Renal pelvis (tissue), 12 donors: ENCODE measurements at places on chromosomes 13 and 19.

DNA sequence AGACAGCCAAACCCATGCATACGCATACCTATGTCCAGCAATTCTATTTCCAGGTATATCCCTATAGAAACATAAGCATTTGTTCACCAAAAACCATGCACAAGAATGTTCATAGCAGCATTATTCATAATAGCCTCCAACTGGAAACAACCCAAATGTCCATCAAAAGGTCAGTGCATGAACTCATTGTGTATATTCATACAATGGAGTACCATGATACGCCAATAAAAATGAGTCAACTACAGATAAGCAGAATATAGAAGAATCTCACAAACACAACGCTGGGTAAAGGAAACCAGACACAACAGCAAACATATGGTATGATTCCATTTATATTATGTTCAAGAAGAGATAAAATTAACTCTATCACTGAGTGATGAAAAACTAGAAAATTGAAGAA, 23.8 kb downstream of the DEDD2 start:
- no peak for DNase-seq

- no peak for DNase-seq
These were observed 10.3 kb upstream of the C5AR2 start for GRCh38 chr19:47321630-47322029.

DNA sequence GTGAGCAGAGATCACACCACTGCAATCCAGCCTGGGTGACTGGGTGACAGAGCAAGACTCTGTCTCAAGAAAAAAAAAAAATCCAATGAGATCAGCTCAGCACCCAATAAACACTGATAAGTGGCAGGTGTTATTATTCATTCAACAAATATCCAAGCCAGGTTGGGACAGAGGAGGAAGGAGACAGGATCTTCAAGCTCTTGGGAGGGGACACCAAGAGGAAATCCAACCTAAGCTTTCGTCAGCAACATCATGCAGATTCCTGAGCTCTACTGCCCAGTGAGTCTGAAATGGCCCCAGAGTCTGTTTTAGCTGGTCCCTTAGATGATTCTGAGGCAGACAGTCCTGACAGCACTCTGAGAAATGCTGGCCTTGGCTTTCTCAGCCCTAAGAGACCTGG, 7.7 kb downstream of the RFX1 start:
- no peak for DNase-seq

GRCh38 chr13:112967686-112968379, 1.2 kb upstream of the MCF2L start:
- DNase-seq = no peak

GRCh38 chr13:40508127-40508526, 158.3 kb downstream of the FOXO1 start:
- DNase-seq = peak; percentile 24

DNA sequence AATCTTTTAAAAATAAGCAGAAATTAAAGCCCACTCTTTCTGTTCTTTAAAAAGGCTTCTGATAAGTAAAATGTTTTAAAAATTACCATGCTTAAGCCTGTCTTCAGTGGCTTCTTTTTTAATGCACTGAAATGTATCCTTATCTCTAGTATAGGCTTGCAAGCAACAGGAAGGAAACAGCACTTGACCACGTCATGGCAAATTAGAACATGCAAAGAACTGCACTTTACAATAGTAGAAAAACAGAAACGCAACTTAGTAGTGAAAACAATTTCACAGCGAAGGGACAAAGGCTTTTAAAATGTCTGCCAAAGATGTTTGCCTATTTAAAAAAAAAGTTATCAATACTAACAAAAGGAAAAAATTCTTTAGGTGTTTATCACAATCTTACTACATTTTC, 36.3 kb downstream of the ELF1 start:
- DNase-seq = peak; percentile 43

- DNase-seq = no peak
These were observed 1590.1 kb upstream of the PRR20A start for GRCh38 chr13:55550624-55551023.

GRCh38 chr19:53357821-53358581, 7.5 kb upstream of the ZNF525 start:
- DNase-seq = no peak

DNA sequence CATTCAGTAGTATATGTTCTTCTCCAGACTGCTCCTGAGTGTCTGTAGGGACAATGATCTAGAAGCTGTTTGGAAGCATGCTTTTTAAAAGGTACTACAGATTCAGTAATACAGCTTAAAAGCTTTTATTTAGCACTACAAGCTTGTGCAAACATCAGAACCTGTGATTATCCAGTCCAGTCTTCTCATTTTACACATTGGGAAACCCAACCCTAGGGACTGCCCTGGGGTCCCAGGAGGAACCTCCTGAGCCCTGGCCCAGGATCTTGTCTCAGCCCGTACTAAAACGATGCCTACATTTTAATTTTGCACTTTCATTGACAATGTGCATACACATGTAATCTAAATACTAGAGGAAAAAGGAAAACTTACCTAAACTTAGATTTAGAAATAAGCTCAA, 12.5 kb downstream of the DOCK9 start:
- DNase-seq = no peak

DNA sequence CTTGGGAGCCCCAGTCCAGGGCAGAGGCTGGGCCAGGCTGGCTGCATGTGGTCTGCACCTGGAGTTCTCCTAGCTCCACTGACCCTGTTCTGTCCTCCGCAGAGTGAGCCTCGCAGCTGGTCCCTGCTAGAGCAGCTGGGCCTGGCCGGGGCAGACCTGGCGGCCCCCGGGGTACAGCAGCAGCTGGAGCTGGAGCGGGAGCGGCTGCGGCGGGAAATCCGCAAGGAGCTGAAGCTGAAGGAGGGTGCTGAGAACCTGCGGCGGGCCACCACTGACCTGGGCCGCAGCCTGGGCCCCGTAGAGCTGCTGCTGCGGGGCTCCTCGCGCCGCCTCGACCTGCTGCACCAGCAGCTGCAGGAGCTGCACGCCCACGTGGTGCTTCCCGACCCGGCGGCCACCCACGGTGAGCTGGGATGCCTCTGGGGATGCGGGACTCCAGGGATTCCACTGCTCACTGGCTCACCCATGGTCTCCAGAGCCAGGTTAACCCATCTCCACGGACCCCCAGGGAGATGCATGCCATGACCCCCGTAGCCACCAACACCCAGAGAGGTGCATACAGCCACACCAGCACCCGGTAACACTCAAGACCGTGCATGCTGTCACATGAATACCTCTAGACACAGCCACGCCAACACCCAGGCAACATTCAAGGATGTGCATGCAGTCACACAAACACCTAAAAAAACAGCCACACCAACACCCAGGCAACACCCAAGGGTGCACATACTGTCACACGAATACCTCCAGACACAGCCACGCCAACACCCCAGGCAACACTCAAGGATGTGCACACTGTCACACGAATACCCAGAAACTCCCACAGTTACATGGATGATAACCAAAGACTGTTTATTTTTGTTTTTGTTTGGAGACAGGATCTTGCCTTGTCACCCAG, 8.2 kb downstream of the PKN1 start:
- no peak for DNase-seq

- no peak for DNase-seq
These were observed 8.7 kb downstream of the FCAR start for GRCh38 chr19:54882758-54883157.

- DNase-seq = no peak
These were observed 216.5 kb downstream of the PCCA start for GRCh38 chr13:100305398-100305797.

- DNase-seq = no peak
These were observed 40.0 kb downstream of the COL4A1 start for GRCh38 chr13:110266983-110267382.

DNA sequence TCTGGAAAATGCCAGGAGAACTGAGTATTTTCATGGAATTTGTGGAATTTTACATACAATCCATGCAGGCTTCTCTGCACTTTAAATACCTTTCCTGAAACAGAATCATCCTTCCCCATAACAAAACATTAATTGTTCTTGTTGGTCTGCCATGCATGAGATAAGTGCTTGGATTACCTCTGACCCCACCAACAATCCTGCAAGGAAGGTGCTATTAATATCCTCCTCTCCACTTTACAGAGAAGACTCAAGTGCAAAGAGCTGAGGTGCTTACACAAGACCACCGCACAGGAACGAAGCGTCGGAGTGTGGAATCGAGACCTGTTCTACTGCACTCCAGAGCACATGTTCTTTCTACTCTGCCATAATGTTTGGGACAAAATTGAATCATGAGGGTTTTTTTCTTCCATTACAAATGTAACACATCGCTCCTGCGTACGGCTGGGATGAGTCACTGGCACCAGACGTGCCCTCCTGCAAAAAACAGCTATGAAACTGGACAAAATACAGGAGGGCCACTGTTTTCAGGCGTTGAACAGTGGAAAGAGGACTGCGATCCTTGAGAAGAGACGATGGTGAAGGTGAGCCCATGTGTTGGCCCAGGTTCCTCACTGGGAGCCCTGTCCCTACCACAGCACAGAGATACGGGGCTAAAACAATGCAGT, 12.9 kb upstream of the LRRC4B start:
- DNase-seq = peak; percentile 38

DNA sequence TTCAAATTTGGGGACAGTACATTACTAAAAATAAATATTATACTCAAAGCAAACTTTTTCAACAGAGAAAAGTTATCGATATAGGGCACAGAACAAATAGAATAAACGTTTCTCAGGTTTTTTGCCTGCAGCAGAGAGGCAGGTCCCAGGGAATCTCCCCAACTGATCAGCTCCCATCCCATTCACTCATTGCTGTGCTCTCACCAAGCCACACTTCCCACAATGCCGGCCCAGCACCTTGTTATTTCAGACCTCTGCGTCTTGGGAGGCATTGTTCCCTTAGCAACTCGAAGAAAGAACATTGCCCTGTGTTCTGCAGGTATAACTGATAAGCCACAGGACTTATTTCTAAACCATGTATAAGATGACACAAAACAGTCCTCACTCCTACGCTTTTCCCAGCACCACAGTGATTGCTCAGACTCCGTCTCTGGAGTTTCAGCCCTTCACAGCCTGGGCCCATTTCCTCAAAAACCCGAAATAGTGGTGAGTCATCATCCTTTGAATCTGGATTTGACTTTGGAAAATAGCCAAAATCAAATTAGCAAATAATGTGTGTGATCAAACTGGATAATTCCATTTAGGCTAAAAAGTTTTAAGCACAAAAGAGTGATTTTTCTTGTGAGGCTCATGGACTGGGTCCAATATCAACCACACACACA, 100.4 kb downstream of the DCLK1 start:
- DNase-seq = no peak

- no peak for DNase-seq
These were observed 342.3 kb downstream of the GPC5 start for GRCh38 chr13:91740756-91741155.

DNA sequence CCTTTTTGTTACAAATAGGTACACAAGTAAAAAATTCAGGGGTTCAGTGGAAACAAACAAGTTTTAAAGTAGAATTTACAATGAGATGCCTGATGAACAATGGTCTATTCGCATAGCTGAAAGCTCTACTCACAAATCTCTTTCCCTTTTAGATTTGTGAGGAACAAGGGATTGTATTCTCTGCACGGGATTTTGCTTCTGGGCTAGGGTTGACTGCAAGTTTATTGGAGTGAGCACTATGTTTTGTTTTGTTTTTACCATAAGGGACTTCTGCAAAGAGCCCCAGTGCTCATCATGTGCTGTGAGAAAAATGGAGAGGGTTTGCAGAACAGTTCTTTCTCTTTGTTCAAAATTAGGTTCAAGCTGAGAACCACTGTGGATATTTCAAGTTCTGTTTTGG, 160.5 kb downstream of the DLEU7 start:
- DNase-seq = no peak

GRCh38 chr19:38190061-38190460, 34.0 kb downstream of the DPF1 start:
- DNase-seq = no peak

DNA sequence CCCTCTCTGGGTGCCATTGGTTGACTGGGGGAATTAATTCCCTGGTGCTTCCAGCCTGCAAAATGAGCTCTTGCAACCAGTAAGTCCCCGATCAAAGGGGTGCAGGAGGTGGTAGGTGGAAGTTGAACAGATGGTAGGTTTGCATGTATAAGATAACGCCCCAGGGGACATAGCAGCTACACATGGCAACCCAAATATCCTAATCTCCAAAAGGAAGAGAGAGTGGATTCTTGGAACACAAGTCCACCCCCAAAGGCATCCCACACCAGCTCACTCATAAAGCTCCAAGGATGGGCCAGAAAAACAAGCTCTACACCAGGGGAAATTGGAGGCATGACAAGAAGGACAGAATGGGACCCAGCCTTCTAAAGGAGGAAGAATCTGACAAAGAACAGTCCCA, 4.8 kb downstream of the CD209 start:
- DNase-seq = no peak

- no peak for DNase-seq
These were observed 26.3 kb upstream of the KATNAL1 start for GRCh38 chr13:30333616-30334015.

DNA sequence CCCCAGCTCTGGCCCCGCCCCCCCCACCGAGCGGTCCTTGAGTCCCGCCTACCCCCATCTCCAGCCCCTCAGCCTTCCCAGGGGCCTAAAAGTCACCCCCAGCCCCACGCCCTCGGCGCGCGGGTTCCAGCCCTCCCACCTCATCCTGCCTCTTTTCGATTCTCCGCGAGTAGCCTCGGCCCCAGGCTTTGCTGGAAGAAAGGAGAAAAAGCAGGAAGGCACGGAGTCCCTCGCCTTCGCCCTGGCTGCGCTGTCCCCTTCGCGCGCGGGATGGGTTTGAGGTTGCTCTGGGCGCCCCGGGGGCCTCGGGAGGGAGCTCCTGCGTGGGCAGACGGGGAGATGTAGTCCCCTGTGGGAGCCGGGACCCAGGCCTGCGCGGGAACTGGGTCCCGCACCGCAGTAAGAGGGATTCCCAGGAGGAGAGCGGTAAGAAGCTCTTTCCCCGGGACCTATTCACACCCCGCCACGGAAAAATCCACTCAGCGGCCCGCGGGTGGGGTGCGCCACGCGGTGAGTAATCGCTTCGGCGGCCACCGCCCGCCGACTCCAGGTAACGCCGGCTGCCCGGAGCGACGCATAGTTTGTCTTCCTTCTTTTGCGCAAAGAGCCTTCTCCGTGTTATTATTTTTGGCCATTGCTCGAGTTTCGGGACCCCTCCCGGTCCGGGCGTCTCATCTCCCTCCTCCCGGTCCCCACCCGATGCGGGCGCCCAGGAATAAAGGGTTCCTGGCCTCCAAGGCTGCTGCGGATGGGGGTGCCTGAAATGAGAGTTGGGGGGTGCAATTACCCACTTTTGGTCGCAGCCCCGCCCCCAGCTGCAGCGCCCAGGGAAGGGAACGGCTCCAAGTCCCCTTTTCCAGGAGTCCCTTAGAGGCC, 865 bp upstream of the CRLF1 start:
- no peak for DNase-seq

GRCh38 chr13:46495651-46496050, 57.3 kb upstream of the LRCH1 start:
- DNase-seq = no peak

GRCh38 chr13:30373727-30374126, 48.6 kb upstream of the UBE2L5 start:
- no peak for DNase-seq

GRCh38 chr19:32542477-32543108, 38.4 kb upstream of the PDCD5 start:
- DNase-seq = no peak
